ENCODE measurements at places on chromosomes 2 and 18.

- DNase-seq: no peak
Measured at GRCh38 chr2:124836416-124836815, 811.3 kb downstream of the CNTNAP5 start.

DNA sequence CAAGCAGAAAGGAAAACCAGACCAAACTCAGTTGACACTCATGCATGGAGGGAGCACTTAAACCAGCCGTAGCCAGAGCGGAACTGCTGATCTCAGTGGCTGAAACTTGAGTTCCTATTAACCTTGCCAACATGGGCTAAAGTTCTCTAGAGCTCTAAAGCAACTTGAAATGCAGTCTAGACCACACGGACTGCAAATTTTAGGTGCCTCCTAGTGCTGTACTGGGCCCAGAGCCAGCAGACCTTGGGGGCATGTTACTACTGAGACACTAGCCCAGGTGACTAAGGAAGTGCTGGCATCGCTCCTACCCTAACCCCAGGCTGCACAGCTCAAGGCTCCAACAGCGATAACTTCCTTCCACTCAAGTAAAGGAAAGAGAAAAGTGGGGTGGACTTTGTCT, 236.5 kb downstream of the AKAIN1 start:
- no peak for DNase-seq

DNA sequence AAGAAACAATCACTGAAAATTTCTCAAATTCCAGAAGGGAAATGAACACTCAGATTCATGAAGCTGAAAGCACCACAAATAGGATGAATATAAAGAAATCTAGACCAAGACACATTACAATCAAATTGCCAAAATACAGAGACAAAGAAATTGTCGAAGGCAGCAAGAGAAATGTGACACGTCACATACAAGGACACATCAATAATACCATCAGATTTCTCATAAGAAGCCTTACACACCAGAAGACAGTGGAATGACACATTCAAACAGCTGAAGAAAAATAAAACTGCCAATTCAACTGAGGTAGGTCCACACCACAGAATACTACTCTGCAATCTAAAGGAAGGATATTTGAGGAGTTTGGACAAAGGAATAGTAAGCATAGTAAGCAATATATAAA, 27.4 kb downstream of the SRD5A2 start:
- no peak for DNase-seq

DNA sequence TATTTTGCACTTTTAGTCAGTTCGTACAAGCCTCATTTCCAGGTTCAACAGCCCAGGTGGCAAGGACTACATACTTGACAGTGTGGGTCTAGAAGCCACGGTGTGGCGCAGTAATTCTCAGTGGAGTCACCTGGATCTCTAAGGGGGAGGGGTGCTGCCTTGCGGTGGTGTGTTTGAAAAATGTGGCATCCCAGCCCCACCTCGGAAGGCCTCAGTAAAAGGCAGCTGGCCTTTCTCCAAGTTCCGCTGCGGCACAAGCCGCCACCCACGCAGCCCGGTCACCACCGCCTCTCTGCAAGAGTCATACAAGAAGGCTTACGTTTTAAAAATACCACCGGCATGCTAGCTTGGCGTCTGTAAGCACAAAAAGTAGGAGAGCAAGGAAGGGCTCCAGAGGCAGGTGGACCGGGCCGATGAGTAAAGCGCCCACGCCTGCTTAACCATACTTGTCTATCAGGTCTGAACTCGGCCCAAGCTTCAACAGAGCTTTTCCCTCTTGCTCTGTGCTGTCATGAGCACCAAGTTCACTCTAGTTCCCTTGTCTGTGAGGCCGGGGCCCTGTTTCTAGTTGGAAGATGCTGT, 49.5 kb downstream of the SPRED2 start:
- DNase-seq: peak; percentile 96

DNA sequence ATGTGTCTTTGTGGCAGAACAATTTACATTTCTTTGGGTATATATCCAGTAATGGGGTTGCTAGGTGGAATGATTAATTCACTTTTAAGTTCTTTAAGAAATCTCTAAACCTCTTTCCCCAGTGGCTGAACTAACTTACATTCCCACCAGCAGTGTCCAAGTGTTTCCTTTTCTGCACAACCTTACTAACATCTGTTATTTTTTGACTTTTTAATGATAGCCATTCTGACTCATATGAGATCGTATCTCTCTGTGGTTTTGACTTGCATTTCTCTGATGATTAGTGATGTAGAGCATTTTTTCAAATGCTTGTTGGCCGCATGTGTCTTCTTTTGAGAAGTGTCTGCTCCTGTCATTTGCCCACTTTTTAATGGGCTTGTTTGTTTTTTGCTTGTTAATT, 43.1 kb upstream of the PTH2R start:
- no peak for DNase-seq

- no peak for DNase-seq
Measured at GRCh38 chr2:8214036-8214615, 467.7 kb upstream of the ID2 start.

DNA sequence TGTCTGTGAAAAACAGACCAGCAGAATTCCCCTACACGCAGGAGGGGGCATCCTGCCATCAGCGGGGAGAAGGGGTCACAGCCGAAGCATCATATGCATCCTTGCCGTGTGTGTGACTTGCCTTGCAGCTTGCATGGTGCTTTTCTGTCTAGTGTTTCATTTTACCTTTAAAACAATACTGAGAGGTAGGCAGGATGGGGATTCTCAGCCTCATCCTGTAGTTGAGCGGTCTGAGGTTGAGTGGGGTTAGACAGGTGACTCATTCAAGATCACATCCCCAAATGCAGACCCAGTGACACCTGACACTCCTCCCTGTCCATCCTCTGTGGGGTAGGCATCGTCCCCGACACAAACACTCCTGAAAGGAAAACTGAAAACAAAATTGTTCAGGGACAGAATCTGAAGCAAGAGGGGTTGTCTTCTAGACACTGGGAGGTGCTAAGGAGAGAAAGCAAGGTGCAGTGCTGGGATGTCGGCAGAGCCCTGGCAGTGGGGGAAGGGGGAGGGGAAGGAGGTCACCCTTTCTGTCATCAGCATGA, 7.9 kb downstream of the ARL4C start:
- no peak for DNase-seq

GRCh38 chr2:236262238-236262637, 2.0 kb downstream of the ASB18 start:
- DNase-seq: no peak

DNA sequence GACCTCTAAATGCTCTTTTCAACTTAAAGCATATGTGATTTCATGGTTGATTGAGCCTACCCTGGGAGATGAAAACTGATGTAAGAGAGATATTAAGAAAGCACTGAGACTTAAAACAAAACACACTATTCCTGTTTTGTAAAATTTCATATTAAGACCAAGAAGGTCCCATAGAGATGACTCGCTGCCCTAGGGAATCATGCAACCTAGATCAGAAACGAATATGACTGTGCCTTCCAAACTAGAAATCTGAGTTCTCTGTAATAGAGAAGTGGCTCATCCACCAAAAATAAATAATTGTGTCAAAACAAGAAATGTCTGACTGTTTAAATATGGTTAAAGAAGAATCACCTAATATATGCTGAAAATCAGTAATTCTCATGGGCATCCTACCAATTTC, 776.8 kb upstream of the SOX11 start:
- DNase-seq: no peak

GRCh38 chr2:241855888-241856422, 2.7 kb downstream of the PDCD1 start:
- DNase-seq: no peak

GRCh38 chr2:10777111-10777841, 35.3 kb downstream of the PDIA6 start:
- no peak for DNase-seq

DNA sequence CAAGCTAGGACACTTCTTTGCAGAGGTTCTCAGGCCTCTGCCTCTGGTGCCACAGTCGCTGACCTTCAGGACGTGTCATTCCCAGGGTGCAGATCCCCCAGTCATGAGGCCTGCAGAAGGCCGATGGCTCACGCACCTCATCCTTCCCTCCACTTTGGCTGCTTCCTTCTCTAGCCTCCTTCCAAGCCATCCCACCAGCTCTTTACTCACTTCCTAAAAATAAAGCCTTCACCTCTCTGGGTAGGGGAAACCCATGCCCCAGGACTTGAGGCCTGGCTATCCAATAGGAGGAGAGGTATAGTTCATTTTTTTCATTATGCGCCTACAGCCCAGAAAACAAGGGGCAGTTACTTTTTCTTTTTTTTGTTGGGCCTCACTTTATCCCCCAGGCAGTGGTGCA, 91.4 kb downstream of the B3GNT2 start:
- DNase-seq: no peak

- DNase-seq: no peak
Measured at GRCh38 chr2:939936-940601, 10.6 kb upstream of the SNTG2 start.

DNA sequence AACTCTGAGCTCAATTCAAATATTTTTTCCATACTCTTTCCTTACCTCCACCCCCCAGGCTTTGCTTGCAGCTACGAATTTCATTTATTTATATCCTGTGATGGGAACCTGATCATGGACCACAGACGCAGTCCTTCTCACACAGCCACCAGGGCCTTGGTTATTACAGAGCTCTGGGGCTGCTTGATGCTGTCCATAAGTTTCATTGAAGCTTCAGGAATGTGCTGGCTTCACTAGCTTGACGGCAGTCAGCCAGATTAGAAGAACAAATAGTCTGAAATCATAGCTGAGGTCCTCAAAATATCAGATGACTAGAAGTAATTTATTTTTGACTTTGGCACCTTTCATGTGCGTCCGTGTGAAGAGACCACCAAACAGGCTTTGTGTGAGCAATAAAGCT, 104.9 kb downstream of the VWA3B start:
- no peak for DNase-seq

All from HCT116 (cell line).